ENCODE measurements at places on chromosomes 16 and 17.

- peak; percentile 70 for DNase-seq
Observed at GRCh38 chr17:81002409-81003361, 11.0 kb downstream of the CHMP6 start.

DNA sequence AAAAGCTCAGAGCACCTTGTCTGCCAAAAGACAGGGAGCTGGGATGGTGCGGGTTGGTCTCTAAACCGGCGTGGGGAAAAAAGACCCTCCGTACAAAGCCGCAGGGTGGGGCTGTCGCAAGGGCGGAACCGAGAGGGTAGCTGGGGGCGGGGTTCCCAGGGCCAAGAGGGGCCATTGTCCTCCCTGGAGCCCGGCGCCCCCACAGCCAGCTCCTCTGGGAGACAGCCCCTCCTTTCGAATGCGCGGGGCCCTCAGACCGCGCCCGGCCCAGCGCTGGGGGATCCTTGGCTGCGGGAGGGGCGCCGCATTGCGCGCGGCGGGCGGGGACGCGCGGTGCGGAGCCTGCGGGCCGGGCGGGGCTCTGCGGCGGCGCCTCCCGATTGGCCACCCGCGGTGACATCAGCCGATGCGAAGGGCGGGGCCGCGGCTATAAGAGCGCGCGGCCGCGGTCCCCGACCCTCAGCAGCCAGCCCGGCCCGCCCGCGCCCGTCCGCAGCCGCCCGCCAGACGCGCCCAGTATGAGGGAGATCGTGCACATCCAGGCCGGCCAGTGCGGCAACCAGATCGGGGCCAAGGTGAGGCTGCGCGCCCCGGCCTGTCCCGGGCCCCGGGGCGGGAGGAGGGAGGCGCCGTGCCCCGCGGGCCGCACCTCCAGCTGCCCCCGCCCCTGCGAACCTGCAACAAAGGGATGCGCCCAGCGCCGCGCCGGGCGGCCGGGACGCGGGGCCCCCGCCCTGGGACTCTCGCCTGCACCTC lies at the start of gene TUBB3:
Gene TUBB3, plus strand, starts transcription at position 459 of the 756 bp plus-strand sequence. Its CDS starts 60 bp downstream, at position 519.
- peak; percentile 90 for DNase-seq

DNA sequence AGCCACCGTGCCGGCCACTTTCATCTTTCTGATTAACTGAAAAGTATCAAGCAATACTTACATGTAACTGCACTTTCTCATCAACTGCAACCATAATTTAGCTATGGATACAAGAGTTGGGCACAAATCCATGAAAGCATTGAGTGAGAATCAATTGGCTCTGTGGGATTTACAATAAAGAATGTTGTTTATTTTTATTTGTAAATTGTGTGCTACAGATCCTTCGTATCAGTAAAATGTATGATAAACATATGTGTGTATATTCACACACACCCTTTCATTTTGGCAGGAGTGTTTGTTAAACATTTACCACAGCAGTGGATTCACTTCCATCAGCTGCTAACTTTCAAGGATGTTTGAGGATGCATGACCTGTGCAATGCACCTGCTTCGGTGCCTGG lies 411.0 kb downstream of the WWOX start:
- DNase-seq = no peak

DNA sequence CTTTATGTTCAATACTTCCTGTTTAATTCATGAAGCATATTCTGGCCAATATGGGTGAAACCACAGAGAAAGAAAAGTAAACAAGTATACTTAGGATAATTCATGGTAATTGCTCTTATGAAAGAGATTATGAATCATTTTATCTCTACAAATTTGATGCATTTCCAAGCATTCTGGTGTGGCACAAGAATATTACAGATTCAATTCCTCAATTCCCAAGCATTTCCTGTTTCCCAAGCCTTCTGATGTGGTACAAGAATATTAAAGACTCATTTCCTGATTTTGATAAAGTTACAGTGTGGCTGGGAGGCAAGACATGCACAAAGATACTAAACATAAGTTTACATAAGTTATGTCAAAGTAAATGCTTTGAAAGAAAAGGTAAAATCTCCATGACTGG lies 126.1 kb upstream of the NUDT7 start:
- DNase-seq = peak; percentile 17

DNA sequence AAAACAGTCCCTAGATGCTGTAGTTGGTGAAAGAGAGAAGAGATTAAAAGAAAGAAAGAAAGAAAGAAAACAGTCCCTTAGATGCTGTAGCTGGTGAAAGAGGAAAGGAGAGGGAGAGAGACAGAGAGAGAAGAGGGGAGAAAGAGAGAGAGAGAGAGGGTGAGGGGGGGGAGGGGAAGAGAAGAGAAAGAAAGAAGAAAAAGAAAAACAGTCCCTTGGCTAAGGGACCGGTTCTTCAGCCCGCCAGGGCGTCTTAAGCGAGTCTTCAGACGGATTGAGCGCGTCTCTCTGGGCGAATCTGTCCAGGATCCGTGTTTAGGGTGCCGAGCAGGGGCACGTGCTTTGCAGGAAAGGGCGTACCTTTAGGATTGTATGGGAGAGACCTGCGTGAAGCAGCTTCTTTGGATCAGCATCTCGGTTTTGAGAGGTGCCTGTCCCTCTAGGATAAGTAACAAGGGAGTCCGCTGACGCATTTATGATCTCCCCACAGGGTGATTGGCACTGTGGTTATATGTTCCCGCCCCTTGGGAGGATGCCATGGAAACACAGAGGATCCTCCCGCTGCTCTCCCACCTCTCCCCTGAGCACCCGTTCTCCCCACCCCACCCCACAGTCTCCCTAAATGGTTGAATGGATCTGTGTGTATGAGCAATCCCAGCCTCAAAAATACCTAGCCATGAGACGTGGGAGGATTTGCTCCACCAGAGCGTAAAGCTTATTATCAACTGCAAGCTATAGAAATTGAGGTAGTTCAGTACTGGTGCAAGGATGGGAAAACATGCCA lies 16.7 kb downstream of the GNGT2 start:
- DNase-seq = peak; percentile 69

DNA sequence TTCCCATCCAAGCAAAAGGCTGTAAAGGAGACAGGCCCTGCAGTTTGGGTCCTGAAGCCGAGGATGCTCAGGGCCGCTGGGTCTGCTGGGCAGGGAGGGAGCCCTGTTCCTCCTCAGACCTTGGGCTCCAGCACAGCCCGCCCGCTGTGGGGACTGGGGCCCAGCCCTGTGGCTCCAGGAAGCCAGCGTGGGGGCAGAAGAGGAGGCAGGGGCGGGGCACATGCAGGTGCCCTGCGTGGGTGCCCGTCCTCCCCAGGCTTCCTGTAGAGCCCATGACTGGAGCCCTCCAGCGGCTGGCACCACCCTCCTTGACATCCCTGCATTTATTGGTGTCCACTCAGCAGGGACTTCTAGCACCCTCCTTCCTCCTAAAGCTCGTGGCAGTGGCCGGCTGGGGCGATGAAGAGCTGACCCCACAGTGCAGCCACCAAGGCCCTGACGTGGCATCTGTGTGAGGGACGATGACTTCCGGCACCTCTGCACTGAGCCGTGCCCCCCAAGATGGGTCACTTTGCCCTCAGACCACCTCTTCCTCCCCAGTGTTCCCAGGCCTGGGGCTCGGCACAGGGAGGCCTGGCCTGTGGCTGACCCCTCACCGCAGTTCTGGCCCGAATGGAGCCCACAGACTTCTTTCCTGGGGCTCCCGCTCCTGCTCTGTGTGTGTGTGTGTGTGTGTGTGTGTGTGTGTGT lies 9.9 kb downstream of the PRSS27 start:
- DNase-seq = no peak

DNA sequence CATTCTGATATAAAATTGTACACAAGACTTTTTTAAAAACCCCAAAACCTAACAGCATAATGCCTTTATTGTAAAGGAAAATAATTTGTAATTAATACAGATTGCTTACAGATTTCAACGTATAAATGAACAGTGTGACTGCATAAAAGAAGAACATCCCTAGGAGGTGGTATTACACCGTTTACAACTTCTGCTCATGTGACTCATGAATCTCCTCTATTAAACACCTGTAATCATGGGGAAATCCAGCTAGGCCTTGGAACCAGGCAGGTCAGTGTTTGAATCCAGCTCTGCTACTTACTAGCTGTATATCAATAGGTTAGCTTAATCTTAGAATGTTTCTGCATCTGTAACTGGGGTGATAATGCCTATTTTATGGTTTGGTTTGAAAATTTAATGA lies 15.2 kb downstream of the RABEP1 start:
- DNase-seq = no peak

- peak; percentile 43 for DNase-seq
Observed at GRCh38 chr16:75495076-75495674, at the start of gene CHST6. Gene CHST6, minus strand, starts transcription at chr16:75495441. Its CDS starts 15,613 bp downstream, at chr16:75479828.

GRCh38 chr16:8727131-8727806 lies 52.9 kb downstream of the ABAT start:
- no peak for DNase-seq

- peak; percentile 80 for DNase-seq
Observed at GRCh38 chr16:22369221-22369811, 5.1 kb downstream of the CDR2 start.

- DNase-seq = peak; percentile 68
Observed at GRCh38 chr17:78986048-78986648, 6.4 kb upstream of the LGALS3BP start.

DNA sequence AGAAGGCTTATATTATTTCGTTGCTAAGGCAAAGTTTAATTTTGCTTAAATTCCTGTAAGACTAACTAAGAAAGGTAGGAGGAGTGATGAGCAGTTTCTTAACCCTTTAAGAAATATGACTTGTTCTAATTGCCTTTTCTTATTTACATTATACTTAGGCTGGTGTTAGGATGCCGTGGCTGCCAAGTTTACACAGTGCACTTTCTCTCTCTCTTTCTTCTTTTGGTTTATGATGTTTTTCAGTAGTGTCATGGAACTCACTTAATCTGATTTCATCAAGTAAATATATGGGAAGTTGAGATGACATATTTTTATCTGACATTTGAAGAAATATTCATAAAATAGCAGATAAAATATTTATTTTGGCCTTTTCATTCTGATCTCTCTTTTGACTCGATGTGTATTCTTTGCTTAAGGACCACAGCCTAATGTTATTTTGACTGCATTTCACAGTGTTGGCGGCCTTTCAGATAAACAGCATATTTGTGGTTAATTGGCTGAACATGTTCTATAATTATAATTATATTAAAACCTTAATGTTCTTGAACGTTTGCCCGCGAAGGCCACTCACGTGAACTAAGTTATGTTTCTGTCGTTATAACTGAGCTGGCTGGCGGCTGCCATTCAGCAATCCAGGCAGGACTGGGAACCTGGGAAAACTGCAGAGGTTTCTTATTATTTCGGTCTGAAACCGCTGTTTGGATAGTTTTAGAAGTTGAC lies 191.6 kb downstream of the WWOX start:
- no peak for DNase-seq

GRCh38 chr16:75965504-75966374 lies 239.4 kb upstream of the CPHXL start:
- no peak for DNase-seq

- no peak for DNase-seq
Observed at GRCh38 chr17:76122431-76123190, 18.4 kb downstream of the FOXJ1 start.

GRCh38 chr17:64638552-64639203 lies 23.4 kb downstream of the SMURF2 start:
- DNase-seq = peak; percentile 60

DNA sequence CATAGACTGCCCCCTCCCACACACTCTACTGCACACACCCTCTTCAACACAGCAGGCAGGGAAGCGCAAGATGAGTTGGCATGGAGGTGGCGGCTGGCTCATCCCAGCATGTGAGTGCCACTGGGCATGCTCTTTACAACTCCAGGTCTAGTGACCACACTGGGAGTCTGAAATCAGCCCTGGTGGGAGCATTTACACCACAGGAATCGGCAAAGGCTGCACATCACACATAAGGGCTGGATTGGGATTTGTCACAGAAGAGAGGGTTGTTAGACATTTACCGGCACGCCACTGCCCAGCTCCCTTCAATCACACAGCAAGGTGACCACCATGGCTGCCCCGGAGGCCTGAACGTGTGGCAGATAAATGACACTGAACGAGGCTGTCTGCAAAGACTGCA lies 49.4 kb downstream of the ENGASE start:
- DNase-seq = no peak

DNA sequence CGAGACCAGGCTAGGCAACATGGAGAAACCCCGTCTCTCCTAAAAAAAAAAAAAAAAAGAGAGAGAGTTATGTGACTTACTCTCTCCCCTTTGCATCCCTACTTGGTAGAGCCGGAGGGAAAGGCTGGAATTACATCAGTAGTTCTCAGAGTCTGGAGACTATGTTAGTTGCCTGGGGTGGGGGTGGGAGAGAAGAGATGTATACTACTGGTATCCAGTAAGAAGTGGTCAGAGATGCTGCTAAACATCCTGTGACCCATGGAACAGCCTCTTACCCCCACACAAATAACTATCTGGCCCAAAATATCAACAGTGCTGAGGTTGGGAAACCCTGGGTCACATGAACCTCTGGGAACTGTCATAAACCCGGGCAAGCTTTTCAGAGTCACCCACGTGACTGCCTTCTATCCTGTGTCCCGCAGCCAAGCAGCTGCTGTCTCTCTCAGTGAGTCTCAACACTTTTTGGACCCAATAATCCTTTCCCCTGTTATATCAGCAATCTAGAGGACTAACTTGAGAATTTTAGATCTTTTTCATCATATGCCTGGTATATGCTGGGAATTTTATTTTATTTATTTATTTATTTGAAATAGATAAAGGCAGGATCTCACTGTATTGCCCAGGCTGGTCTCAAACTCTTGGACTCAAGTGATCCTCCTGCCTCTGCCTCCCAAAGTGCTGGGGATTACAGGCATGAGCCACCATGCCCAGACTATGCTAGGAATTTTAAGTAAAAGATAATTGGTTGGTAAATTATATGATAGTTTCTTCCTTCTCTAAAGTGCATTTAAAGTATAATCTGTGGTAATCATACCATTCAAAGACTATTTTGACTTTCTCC lies 8.7 kb downstream of the EIF1 start:
- DNase-seq = peak; percentile 88

DNA sequence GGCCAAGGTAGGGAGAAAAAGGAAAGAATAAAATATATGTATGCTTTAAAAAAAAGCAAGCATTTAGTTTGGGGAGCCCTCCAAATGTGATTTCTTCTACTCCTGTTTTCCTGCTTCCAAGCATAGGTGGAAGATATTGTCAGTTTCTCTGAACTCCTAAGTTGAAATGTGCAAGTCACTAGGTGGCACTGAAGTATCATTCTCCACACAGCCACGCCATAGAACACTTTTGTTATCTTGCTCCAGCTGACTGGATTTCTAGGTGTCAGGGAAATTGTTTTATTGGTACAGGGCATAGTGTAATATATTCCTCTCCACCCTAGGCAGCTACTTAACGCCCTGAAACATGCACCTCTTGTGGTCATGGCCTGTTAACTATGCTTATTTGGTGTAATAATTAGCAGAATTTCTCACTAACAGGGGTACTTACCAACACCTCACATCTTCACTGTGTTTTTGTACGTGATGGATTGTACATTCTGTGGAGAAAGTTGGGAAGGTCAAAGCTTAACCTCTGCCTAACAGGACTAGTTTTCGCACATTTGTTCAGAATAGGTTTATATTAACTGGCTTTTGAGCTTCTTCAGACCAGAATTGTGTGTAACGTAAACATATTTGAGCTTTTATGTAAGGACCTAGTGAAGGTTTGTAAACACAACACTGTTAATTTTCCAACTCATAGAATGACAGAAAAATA lies 69.3 kb downstream of the FTO start:
- peak; percentile 90 for DNase-seq

GRCh38 chr17:39450051-39450450 lies 1.0 kb downstream of the MED1 start:
- DNase-seq = no peak

GRCh38 chr17:1577182-1577581 lies 14.6 kb upstream of the PITPNA start:
- peak; percentile 98 for DNase-seq
